Breast epithelium (tissue), 4 donors: ENCODE measurements at places on chromosomes 13 and 19.

DNA sequence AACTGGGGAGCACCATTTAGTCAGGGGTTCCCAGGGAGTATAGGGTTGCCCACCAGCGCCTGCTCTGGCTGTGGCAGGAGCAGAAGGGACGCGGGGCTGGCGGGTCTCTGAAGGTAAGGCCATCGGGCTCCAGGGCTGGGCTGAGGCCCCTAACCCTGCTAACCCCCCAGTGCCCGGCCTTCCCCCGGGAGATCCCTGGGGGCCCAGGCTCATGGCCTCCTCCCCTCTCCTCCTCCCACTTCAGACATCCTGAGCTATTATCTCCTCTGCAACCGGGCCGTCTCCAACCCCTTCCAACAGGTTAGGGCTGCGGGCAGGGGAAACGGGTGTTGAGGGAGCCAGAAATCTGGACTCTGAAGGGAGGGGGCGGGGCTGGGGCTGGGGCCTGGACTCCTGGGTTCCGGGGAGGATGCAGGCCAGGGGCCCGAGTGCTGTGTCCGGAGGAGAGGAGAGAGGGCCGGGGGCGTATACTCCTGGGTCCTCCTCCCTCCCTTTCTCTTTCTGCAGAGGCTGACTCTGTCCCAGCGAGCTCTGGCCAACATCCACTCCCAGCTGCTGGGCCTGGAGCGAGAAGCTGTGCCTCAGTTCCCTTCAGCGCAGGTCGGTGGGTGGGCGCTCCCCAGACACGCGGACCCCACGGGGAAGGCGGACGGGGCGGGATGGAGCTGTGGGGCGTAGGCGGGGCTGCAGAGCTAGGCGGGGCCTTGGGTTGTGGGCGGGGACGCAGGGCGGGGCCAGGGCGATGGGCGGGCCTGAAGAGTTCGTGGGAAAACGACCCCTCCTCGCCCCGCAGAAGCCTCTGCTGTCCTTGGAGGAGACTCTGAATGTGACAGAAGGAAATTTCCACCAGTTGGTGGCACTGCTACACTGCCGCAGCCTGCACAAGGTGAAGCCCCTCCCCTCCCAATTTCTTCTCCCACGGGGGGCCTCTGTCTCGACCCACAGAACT is 15.3 kb downstream of the TTYH1 start:
- no peak for DNase-seq

DNA sequence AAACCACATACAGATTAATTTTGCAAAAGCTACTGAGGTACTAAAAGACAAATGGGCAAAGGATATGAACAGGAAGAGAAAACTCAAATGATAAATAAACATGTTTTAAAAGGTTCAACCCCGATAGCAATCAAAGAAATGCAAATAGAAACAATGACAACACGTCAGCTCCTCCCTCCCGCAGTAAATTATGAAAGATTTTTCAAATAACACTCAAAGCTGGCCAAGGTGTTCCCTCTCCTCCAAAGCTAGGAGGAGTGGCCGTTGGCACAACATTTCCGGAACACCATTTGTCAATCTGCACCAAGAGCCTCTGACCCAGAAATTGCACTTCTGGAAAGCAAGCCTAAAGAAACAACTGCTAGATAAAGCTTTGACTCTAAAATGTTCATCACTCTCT is 28.3 kb downstream of the INSR start:
- no peak for DNase-seq

DNA sequence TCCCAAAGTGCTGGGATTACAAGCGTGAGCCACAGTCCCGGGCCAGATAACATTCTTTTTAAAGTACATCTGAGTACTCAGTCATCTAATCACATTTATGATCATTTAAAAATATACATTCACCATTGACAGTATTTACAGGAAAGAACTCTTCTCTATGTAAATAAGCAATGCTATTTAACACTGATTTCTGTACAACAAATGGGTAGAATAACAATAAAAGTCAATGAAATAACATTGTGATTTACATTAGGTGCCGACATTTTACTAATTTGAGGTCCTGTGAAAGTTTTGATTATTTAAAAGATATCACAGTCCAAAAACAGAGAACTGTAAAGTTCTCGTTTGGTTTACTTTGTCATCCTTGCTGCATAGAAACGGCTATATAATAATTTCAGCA is 1763.7 kb downstream of the SLITRK1 start:
- DNase-seq, result no peak

GRCh38 chr13:75550159-75550567 is 572 bp downstream of the UCHL3 start:
- DNase-seq, result no peak

GRCh38 chr13:97214921-97215320 is 7.2 kb upstream of the MBNL2 start:
- no peak for DNase-seq

GRCh38 chr19:47735131-47735530 is 10.2 kb upstream of the NOP53 start:
- DNase-seq, result no peak

GRCh38 chr13:53368948-53369347 is 340.3 kb downstream of the OLFM4 start:
- no peak for DNase-seq

- DNase-seq, result no peak
Measured at GRCh38 chr19:23896912-23897311, 17.8 kb upstream of the ZNF726 start.
